ENCODE measurements at places on chromosomes 12 and 14.
A peak's percentile ranks its signal among the peaks of the same experiment; 100 is the strongest.

GRCh38 chr12:123465084-123465483 is 7.1 kb downstream of the SNRNP35 start:
- DNase-seq: no peak

DNA sequence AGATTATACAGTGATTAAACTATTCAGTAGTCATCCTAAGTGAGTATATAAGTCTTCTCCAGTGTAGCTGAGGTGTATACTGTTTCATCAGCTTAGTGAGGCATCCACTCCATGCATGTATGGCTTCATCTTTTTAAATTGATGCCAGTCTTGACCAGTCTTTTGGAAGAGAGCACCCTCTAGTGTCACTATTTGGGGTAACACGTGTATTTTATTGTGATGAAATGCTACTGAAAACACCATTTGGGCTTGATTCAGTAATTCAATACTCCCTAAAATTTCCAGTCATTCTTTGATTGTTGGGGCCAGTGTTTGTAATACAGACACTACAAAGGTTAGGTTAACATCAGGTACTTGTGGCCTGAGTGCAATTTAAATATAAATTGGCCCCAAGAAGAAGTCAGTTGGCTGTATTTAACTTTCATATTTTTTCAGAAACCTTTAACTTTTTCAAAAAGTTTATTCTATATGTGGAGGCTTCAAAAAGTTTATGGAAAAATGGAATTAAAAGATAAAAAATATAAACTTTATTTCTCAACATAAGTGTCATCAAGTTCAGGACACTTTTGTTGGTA is 35.3 kb downstream of the MIPOL1 start:
- DNase-seq: peak; percentile 74

- no peak for DNase-seq
Measured at GRCh38 chr14:40623643-40624042, 983.0 kb upstream of the LRFN5 start.

GRCh38 chr14:93395231-93395630 is 35.5 kb upstream of the UNC79 start:
- DNase-seq: no peak

DNA sequence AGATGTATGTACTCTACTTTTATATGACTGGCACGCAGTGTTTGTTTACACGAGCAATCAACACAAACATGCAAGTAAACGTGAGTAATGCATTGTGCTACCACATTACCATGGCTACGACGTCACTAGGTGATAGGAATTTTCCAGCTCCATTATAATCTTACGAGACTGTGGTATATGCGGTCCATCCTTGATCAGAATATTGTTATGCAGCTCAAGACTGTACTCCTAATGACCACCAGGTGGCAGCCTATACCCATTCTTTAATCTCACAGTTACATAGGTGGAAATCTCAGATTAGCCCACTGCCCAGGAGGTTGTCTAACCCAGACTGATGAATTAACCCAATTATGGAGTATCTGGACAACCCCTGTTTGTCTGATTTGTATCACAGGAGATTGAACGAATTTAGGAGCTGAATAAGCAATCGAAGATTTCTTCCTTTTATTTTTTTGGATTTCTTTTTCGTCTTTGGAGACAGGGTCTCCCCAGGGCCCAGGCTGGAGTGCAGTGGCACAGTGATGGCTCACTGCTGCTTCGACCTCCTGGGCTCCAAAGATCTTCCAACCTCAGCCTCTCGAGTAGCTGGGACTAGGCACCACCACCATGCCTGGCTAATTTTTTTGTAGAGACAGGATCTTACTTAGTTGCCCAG is 8.7 kb upstream of the TESPA1 start:
- DNase-seq: peak; percentile 72

DNA sequence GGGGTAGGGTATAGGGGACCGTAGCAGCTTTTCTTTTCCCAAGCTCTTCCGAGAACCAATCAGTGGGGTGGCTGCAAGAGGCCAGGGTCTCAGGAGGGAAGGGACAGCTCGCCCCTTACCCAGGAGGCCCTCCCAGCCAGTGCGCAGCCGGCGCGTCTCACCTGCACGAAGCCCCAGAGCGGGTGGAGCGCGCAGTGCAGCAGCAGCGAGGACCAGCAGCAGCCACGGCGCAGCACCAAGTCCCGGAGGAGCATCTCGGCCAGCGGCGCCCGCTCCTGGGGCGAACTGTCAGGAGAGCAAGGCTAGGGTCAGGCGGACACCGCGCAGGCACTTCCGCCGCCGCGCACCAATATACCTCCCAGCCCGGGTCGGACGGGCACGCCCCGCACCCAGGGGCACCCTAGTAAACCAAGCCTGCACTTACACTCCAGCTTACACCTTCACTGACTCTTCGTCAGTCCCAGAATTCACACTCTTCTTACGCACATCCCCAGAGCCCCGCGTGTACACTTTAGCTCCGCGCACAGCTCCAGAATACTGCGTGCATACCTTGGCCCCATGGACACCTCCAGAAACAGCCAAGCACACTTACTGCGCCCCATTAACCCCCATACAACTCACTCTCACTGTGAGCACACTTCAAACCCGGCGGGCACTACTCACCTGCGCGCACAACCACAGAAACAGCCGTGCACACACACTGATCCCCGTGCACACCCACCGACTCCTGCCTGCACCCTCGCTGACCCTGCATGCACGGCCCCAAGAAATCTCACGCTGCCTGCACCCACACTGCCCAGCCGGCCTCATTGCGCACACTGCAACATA is 606 bp downstream of the PRIMA1 start:
- DNase-seq: no peak

DNA sequence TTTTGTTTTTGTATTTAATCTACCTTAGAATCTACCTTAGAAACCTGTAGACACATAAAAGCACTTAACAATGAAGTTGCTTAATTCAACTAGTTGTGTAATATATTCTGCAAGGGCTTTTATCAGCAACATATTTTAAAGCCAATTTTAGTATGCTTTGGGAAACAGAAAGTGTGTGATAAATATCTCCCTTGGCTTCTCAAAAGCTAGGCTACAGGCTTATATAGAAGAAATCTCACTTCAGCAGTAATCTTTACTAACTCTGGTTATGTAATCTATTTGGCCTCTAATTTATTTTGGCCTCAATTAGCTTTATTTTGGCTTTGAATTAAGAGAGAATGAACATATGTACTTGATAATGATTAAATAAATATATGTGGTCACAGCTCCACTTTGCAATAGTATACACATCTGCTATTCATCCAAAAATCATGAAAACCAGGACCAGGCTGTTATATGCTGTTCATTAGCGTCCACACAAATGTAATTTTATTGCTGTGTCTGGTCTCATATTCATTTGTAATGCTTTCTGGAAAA is 37.2 kb downstream of the LRP6 start:
- DNase-seq: no peak

GRCh38 chr14:74469548-74470518 is 23.3 kb downstream of the NPC2 start:
- no peak for DNase-seq

DNA sequence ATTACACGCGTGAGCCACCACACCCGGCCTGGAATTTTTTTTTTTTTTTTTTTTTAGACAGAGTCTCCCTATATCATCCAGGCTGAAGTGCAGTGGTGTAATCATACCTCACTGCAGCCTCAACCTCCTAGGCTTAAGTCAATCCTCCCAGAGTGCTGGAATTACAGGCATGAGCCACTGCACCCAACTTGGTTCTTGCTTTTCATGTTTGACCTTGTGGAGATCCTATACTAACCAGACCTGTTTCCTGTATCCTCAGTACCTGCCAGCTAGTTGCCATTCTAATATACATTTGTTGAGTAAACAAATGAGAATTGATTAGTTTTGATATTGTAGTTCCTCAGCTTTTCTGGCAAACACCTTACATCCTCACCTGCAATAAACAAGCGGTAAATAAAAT is 3.2 kb upstream of the VSIG10 start:
- no peak for DNase-seq

- no peak for DNase-seq
Measured at GRCh38 chr12:113515082-113515856, 43.6 kb upstream of the LHX5 start.

GRCh38 chr14:30322819-30323218 is 236.1 kb upstream of the G2E3 start:
- DNase-seq: no peak

- DNase-seq: no peak
Measured at GRCh38 chr14:31898838-31899528, 178.1 kb upstream of the ARHGAP5 start.

GRCh38 chr12:18320036-18320617 is 58.8 kb downstream of the PIK3C2G start:
- DNase-seq: peak; percentile 86

DNA sequence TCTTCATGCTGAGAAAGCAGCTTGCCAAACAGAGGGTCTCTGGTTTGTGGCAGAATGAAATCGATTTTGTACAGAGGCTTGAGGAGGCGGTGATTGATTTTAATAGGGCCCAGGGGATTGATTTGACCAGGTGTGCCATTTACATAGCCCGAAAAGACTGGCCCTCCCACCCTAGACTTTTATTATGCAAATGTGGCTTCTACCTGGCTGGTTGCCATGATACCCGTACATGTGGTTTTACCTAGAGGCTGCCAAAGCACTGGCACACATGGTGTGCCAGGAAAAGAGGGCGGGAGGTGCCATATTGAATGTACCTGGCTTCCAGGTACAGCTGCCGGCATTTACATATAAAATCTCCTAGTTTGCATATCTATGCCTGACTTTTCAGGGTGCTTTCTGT is 18.0 kb upstream of the GUCY2C start:
- no peak for DNase-seq

DNA sequence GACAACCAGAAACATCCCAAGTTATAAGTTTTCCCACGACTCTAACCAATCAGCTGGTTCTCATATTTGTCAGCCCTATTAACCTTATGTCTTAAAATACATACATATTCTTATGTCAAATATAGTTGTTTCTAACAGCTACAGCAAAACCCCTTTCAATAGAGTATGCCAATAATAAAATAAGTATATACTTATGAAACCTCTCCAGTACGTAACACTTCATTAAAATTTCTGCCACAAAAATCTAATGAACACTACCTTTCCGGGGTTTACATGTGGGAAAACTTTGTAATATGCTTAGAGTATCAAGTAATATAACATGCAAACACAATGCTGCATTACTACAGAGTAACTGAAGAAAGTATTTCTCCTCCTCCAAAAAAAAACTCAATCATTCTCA is 1.8 kb downstream of the LRP6 start:
- no peak for DNase-seq

GRCh38 chr14:65565948-65566347 is 153.4 kb downstream of the FUT8 start:
- DNase-seq: peak; percentile 18

GRCh38 chr12:113889076-113889475 is 77.0 kb downstream of the RBM19 start:
- peak; percentile 15 for DNase-seq

DNA sequence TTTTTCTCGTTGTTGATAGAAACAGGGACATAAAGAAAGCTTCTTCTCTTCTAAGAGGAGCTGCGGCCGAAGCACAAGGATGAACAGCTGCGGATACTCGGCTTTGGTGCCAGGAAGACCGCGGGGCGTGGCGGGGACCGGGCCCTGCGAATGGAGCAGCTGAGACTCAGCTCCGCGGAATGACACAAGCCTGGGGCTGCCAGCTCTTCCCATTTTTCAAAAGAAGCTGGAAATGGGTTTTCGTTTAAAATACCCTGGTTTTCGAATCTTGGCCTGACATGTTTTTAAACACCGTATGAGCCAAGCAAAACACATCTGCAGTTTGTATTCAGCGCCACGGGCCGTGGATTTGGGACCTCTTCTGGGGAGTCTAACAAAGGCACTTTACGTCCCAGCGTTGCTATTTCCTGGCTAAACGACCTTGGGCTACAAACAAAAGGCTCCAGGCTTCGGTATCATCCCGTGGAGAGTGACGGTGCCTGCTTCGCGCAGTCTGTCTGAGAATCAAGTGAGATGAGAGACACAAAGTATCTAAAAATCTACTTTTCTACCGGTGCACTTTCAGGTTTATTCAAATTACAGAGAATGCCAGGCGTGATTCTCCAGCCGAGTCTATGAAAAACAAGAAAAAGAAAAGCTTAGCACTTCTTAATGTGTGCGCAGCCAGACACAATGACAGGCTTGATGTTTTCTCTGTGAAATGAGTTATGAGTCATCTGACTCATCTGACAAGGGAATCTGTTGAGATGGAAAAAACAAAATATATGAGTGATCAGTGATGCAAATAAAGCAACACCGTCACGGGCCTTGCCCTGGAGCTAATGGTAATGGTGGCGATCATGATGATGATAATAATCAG is 114.0 kb upstream of the TMEM132D start:
- no peak for DNase-seq

DNA sequence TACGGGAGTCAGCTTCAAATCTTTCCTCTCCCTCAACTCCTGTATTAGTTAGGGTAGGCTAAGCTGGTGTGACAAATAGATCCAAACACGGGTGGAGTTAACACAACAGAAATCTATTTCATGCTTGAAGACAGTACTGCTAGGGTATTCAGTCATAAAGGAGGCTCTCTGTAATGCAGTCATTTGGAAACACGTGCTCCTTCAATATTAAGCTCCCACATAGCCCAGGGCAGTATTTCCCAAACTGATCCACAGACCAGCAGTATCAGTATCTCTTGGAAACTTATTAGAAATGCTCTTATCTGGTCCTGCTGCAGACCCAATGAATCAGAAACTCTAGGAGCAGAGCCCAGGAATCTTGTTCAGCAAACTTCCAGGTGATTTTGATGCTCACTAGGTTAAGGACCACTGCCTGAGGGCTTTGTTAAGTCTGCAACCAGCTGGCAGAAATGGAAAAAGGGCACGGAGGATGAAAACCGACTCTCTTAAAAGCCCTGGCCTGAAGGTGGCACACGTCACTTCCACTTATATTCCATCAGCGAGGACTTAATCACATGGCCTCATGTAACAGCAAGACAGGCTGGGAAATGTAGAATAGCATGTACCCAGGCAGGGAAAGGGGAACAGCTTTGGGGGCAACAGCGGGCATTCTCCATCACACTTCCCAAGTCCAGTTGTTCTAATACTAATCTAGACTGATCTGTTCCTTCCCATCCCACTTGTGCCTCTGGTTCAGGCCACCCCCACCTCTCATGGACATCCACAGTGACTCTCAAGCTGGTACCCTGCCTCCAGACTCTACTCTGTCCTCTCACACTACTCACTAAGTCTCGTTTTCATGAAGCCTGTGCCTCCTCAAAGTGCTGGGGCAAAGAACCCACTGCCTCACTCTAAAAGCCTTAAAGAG is 38.2 kb upstream of the RIC8B start:
- DNase-seq: no peak

GRCh38 chr14:61033855-61034254 is 52.8 kb downstream of the SLC38A6 start:
- no peak for DNase-seq

- no peak for DNase-seq
Measured at GRCh38 chr12:24363177-24363754, 413.8 kb upstream of the SOX5 start.
